ENCODE measurements at places on chromosomes 1 and 21.

GRCh38 chr1:106880226-106880625, 176.2 kb upstream of the PRMT6 start:
- no peak for DNase-seq

DNA sequence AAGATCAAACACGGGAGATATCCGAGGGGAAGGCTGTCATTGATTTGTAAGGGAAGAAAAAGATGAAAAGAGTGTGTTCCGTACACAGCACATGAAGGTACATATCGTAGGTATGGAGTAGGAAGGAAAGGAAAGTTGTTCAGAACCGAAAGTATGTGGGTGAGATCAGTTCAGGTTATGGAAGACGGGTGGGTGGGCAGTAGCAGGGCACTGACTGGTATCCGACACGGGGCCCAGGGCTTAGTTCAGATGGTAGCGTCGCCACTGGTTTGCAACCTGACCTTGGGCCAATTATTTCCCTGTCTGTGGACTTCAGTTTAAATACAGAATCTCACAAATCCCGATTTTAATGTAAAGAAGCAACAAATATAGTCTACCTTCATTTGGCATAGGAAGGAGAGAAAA, 27.8 kb upstream of the A3GALT2 start:
- no peak for DNase-seq

DNA sequence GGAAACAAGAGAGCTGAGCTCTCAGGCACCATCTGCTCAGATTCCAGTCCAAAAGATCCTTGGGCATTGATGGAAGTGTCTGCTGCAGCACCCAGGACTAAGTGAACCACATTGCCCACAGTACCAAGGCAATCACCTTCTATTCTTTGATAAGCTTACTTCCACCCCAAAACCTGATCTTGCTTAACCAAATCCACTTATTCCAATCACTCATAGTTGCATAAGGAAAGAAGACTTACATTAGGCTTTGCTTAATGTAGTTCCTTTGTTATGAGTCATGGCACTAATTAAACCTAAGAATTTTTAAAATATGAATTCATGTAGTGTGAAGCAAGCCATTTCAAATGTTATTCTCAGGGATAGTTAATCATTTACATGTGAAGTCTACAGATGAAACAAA, 84.5 kb downstream of the UCHL5 start:
- DNase-seq: no peak

DNA sequence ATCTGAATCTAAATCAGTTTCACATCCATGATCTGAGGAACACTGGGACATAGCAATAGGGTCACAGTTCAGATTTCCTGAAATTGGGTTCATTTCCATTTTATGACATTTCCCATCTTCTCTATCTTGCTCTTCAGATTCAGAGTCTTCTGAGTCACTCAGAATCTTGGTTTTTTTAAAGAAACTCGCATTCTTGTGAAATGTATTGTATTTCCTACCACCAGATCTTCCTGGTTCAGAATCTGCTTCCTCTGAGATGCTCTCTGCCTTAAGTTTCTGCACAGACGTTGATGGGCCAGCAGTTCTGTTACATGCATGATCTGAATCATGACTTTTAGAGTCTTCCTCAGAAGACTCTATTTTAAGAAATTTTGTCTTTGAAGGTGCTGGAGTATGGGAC, 15.5 kb upstream of the PSMG1 start:
- DNase-seq: no peak

DNA sequence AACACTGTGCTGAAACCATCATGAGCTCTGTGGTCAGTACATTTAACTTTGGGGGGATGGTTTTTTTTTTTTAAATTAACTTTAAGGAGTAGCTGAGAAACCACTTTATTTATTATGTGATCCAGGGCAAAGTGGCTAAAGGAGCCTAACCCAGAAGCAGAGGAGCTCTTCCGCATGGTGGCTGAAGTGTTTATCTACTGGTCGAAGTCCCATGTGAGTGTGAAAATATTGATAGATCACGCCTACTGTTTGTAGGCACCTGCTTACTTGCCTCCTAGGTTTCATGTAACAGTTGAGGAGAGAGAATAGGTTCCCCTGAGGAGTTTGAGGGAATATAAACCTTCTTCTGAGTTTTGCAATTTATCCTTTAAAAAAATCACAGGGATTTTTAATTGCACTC, 181.4 kb downstream of the ZP4 start:
- DNase-seq: no peak

DNA sequence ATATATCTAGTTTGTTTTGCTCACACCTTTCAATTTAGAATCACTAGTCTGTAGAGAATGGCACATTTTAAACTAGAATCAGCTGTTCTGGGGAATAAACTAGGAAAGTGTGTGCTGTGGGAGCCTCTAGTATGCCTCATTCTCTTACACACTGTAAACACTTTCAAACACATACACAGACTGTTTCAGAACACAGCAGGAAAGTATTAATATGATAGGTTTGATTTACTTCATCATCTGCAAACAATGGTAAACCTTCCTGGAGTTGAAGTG, 67.1 kb upstream of the ABCG1 start:
- no peak for DNase-seq

- DNase-seq: no peak
Observed at GRCh38 chr1:8217809-8218208, 100.1 kb upstream of the SLC45A1 start.

DNA sequence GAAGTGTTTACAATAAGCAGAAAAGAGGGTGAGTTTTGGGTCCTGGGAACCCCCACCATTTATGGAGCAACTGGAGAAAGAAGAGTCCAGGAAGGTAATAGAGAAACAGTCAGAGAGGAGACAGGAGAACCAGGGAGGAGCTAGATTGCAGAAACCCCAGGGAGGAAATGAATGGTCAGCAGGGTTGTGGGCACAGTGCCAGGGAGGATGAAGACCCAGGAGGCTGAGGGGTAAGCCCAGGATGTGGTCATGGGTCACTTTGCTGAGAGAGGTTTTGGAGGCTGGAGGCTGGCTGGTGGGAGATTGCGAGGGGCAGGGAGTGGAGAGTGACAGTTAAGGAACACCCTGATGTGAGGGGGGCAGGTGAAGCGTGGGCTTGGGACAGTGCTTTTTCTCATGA, 169.9 kb upstream of the CSF3R start:
- DNase-seq: no peak

DNA sequence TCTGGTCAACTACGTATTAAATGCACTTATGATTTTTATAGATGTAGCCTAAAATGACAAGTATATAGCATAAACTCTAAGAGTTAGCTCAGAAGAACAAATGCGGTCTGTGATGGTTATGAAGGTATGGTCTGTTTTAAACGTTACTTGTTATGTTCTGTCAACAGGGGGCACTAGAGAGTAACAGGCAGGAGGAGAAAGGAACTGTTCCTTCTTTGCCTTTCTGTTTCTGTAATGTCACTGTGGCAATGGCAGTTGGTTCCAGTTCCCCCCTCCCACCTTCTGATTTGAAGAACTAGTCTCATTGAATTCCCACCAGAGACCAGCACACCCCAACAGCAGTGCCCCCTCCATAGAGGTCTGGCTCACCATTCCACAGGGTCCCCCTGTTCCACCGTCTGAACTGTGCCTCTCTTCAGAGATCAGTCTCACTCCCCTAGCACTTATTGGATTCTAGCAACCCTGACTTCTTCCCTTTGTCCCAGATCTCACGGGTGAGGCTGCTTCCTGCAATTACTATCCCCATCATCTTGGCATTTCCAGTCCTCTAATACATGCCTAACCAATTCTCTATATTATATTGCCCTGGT, 14.0 kb downstream of the KRTAP24-1 start:
- DNase-seq: no peak

DNA sequence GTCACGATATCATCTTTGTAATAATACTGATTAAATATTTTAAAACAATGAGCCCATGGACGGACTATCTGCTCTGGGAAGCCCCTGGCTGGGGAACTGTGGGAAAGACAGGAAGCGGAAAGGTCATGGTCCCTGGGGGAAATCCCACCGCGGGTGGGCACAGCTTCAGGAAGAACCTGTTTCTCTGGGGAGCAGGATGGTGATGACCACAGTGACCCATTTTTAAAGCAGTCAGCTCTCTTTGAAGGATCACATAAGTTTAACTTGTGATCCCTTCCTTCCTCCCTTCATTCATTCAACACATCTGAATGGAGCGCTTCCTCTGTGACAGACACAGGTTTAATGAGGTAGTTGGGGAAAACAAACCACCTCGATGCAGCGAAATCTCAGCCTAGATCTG, 73.0 kb downstream of the DHRS3 start:
- DNase-seq: no peak

- no peak for DNase-seq
Observed at GRCh38 chr21:15130326-15130725, 65.5 kb upstream of the NRIP1 start.

DNA sequence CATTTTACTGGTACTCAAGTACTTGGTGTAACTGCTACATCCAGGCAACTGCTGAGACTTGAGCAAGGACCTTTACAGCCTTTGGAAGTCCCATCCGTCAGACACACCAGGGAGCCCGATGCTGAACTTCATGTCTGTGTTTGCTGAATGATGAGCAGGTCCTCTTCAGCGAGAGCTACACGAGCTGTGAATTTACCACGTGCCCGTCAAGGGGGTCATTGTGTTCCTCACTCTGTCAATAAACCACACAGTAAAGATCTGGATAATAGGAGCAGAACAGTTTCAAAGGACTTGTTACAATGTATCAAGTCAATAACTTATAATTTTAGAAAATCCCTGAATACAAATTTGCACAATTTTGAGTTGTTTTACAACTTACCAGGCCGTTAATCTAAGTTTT, 427.2 kb downstream of the KIF26B start:
- DNase-seq: no peak

- DNase-seq: peak; percentile 95
Observed at GRCh38 chr1:150364231-150365003, 470 bp downstream of the RPRD2 start.

DNA sequence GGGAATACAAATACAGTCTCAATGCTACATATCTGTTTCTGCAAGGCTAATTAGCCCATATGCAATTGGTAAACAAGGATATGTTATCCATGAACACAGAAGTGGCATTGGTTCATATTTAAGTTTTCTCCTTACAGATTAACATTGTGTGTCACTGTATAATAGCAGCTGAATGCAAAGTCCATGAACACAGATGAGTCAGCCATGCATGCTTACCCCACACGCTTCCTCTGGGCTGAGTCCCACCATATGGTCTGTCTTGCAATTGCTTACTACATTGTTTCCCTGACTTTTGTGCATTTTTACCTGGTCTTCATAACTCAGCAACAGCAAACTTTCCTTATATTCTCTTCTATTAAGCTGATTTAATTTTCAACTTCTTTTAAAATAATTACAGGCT, 41.5 kb upstream of the TSNAX start:
- DNase-seq: no peak

DNA sequence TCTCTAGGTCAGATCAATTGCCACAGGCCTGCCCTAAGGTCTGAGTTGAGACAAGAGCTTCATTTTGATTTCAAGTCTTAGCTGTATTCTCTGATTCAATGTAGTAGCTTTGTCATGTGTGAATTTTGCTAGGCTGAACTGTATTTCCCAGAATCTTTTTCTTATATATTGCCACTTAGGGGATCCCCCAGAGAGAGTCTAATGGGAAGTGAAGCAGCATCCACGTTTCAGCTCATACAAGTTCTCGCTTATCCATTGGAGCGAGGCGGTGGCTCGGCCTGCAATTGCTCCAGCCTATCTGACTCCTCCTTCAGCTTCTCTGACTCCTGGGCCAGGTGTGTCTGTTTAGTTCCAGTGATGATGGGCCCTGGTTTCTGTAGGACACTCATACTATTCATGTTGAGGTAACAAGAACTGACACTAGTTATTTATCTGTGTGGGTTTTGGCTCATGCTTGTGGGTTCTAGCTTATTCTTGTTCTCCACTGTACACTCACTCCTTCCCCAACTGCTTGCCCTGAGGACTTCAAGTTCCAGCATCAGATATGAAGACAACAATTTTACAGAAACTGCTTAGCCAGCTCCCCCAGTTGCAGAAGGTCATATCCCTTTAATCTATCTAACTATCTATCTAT, 48.2 kb downstream of the TBX19 start:
- DNase-seq: no peak

DNA sequence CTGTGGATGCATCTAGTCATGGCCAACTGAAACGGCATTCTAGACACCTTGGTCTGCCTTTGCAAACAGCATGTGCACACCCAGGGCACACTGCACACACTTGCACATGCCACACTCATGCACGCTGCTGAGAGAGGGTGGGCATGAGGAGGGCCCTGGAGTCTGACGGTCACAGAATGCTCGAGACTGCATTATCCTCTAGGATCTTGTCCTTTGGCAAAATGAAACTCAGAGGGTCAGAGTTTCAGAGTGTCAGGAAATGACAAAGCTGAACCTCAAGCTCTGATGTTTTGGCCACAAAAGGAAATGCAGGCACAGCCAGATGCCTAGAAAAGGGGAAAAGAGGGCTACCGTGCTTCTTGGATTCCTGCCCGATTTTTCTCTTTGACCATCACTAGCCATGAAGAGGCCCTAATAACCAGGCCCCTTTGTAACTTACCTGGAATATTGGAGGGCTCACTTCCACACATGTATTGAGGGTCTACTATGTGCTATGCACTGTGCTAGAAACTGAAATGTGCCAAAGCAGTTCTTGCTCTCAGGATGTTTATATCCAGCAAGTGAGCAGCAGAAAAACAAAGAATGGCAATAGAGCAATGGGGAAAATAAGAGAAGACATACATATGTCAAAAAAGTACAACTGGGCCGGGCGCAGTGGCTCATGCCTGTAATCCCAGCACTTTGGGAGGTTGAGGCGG, 65.4 kb downstream of the TOMM20 start:
- DNase-seq: no peak

GRCh38 chr21:43916076-43916475, 51.1 kb downstream of the AGPAT3 start:
- DNase-seq: no peak

DNA sequence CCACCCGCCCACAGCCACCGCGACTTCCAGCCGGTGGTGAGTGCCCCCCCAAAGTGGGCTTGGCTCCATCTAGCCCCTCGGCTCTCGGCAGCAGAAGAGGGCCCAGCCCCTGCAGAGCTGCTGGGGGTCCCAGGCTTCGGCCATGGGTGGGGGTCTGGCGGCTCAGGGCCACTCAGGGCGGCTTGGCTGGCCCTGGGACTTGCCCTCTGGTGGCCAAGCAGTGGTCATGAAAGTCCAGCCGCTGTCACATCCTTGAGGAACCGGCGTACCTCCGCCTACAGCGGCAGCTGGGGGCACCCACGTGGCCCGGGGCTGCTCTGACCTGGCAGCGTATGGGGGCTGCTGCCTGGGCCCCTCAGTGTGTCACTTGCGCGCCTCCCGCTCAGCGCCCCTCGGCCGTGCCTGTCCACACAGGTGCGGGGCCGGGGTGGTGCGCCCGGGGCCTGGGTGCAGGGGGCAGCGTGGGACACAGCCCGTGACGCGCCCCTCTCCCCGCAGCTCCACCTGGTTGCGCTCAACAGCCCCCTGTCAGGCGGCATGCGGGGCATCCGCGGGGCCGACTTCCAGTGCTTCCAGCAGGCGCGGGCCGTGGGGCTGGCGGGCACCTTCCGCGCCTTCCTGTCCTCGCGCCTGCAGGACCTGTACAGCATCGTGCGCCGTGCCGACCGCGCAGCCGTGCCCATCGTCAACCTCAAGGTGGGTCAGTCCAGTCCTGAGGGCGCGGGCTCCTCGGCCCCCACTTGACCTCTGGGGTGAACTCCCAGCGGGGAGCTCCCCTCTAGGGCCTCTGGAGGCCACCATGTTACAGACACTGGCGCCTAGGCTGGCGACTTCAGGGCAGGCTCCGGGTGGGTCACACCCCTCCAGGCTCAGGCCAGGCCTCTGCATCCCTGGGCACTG, 32.4 kb downstream of the SLC19A1 start:
- DNase-seq: peak; percentile 75
